Prostate gland (tissue), 2 donors: ENCODE measurements at places on chromosomes 3 and 15. TPM values are rescaled to one million over a fixed set of nuclear protein-coding genes. Genes with fewer than 3 reads are reported as not detected.

DNA sequence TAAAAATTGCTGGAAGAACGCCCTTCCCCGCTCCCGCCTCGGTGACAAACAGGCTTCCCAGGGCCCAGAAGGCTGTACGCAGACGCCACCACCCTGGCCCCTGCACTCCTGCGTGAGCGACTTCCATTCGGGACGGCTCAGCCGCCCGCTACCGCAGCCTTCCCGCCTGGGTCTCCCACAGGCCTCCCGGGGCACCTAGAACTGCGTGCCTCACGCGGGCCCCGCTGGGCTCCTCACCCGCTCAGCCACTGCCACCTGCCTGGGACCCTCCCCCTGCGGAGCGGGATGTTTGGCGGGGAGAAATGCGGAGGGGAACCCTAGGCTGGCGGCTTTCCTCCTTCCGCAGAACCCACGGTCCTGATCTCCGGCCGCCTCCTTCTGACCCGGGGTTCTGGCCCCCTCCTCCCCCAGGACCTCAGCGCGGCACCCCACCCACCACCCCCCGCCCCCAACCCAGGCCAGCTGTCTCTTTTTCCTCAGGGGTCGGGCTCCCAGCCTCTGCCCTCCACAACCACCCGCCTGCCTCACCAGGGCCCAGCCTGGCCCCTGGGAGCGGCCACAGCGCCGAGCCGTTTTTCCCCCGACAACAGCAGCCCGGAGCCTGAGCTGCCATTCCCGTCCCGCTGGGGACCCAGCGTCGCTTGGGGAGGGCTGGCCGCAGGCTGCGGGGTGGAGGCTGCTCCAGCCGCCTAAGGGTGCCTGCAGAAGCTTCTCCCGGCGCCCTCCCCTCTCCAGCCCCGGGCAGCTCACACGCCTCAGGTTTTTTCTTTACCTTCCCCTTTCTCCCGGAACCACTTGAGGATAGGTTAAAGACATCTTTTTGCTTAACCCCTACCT lies 27.6 kb upstream of the RAB7A start:
- peak; percentile 24 for DNase-seq

Gene CD200R1L
- not detected for total RNA-seq

DNA sequence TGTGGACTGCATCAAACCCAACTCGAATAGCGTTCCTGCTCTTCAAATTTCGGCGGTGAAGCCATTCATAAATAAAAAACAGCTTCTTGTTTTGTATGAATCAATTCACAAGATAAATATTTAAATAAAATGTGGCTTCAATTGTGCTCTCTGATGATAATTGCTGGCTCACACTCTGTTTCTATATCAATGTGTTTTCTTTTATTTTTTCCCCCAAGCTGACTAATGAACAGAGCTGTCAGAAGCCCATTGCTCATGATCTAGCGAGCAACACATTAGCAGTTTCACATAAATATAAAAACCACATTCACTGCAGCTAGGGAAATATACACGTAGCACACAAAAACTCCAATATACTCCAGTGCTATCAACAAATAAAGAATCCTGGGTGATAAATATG lies 45.0 kb upstream of the FOXP1 start:
- no peak for DNase-seq

Gene ACAD9
- 66.5 TPM for total RNA-seq

GRCh38 chr15:92910451-92910850 lies 10.3 kb downstream of the CHD2 start:
- peak; percentile 1 for DNase-seq

Gene TGM4
- total RNA-seq, result 7.4 TPM

- DNase-seq, result peak; percentile 66
Observed at GRCh38 chr15:98321896-98322295, 326.4 kb upstream of the IGF1R start.

Gene LYSMD2
- 15.0 TPM for total RNA-seq

Gene GJD2
- total RNA-seq, result not detected

DNA sequence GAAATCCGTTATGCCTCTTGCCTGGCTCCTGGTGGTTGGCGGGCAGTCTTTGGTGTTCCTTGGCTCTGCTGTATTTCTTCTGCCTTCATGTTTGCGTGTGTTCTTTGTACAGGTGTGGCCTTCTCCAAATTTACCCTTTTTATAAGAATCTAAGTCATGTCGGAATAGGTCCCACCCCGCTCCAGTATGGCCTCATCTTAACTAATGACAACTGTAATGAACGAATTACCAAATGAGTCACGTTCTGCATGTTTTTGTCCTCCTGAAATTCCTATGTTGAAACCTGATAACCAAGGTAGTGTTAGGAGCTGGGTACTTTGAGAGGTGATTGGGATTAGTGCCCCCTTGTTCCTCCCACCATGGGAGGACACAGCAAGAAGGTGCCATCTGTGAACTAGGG lies 71.1 kb downstream of the ITPR1 start:
- DNase-seq, result no peak

- DNase-seq, result no peak
Observed at GRCh38 chr3:28553175-28553574, 204.6 kb upstream of the AZI2 start.

DNA sequence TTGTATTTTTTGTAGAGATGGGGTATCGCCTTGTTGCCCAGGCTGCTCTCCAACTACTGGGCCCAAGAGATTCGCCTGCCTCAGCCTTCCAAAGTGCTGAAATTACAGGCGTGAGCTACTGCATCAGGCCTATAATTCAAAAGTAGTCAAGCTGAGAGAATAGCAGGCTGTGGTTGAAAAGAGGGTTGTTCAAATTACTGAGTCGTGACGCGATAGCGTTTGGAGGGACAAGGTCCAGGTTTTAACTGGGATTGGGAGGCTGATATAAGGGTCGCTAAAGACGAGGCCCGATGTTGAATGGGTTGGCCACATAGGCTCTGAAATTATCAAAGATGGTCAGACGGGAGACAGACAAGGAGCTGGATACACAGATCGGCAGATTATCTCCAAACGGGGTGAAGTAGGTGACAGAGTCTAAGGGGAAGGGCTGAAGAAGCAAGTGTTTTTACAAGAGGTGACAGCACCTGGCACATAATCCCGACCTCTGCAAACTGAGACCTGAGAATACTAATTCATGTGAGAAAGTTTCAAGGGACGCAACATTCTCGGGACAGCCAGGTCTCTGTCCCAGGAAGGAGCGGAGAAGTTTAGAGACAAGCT lies 759 bp upstream of the ARID3B start:
- DNase-seq, result no peak

GRCh38 chr3:40044487-40044886 lies 235.1 kb downstream of the MYRIP start:
- no peak for DNase-seq

DNA sequence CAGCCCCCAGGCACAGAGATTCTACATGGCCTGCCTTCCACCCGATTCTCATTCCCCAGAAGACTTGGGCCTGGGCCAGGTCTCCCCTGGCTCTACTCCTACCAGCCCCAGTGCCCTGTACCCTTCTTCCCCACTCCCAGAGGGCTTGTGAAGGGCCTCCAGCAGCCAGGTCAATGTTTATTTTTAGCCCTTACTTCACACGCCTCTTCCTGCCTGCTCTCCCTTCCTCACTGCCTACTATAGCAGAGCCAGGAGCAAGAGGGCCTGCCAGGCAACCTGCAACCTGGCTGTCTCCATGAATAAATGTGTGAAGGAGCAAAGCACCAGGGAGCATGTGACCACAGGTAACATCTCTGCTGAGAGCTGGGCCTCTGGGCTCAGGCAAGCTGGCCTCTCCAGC lies 26.4 kb upstream of the APEH start:
- no peak for DNase-seq

Gene MST1R
- total RNA-seq, result 5.5 TPM

DNA sequence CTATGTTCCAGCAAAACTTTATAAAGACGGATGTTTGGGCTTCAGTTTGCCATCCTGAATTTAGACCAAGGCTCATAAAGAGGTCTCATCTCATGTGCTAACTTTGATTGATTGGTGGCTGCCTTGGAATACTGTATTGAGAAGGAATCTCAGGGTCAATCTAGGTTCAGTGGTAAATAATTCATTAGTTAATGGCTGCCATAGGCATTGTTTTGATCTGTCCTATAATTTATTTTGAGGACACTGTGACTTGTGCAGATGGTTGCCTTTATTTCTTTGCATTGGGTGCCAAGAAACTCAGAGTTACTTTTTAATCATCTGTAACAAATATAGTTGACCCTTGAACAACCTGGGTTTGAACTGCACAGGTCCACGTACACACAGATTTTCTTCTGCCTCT lies 159.8 kb downstream of the B3GALNT1 start:
- no peak for DNase-seq

Gene TRPM1
- total RNA-seq, result not detected

DNA sequence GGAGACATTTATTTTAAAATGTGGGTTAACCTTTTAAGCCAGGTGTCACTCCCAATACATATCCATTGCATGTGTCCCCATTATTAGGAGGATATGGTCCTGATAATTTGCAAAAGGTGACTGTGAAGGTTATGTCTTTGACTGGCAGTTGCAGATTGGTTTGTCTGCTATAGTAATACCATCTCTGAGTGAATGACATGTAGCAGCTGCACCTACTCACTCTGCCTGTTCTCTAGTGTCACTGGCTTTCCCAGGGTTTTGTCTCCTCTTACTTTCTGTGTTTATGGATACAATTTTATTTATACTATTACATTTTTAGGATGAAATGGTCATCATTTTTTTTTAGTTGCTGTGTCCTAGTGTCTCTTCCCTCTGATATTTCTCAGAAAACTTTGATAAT lies 393.2 kb downstream of the C3orf38 start:
- DNase-seq, result no peak

DNA sequence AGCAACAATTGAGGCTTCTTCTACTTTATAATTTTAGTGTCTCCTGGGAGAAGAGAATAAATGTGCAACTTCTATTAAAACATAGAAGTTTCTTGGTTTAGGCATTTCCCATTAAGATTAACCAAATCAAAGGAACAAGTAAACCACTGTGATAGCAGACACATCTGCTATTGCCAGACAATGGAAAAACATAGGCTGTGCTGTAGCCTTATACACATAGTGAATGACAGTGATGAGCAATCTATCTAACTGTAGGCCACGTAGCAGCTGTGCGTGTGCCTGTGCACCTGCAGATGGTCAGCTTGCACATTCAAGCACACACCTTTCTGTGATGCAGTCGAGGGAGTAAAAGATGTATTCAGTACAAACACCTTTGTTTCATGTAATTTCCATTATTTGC lies 32.7 kb downstream of the GNB4 start:
- DNase-seq, result no peak

DNA sequence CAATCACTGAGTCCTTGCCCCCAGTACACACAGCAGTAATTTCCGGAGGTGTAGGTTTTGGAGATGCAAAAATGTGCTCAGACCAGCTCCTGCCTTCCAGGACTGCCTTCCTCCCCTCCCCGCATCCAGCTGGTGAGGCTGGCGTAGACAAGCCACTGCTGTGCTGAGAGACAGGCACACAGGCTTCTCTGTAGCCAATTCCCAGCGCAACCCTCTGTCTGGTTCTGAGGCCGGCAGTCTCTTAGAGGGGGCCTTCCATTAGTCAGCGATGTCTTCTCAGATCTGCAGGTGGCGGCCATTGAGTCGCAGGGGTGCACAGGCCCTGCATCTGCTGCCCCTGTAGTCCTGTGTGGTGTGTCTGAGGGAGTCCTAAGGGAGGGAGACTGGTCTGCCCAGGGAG lies 114.4 kb downstream of the DNAJB8 start:
- DNase-seq, result no peak
